LoVo (cell line): ENCODE measurements at places on chromosomes 12 and 14.

DNA sequence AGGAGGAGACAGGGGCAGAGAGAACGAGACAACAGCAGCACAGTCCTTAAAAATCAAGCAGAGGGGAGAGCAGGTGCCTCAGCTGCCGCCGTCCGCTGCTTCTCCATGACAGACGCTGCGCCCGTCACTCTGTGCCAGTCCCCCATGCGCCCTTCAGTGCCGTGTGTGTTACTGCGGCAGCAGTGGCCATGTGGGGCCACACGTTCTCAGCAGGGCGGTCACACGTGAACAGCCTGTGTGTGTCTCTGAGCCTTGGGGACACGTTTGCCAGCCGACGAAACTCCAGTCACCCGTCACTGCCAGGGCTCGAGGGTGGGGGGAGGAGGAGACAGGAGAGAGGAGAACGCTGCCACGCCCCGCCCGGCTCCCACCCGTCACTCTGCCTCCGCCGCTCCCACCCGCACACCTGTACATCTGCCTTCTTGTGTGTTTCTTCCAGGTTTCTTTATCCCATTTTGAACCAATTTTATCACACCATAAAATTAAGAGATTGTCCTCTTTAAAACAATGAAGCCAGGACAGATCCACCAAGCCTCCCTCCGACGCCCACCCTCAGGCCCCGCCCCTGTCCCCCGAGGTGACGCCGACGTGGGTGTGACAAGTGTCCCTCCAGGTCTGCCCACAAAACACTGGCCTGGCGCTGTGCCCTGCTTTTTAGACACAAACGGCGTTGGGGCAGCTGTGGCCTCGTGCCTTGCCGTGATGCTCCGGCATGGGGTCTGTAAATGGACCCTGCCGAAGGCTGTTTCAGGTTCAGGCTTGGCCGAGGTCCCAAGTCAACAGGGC is 58.2 kb downstream of the GALNT9 start:
- no peak for DNase-seq

DNA sequence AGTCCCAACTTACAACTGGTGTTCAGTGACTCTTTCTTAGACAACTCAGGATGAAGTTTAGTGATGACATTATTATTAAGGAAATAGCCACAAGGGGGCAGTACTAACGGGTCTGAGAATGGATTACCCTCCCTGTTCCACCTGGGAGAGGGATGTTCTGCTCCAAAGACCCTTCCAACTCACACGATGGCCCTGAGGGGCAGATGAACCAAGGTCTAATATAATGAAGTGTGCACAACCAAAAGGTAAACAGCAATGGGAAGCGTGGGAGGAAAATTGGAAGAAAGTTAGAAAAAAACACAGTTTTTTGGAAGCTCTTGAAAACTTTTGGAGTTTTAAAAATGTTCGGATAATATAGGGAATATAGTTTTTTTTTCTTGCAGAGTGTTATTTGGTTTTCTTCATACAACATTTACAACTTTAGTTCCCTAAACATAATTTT is 24.0 kb downstream of the FGF6 start:
- DNase-seq: peak; percentile 61

DNA sequence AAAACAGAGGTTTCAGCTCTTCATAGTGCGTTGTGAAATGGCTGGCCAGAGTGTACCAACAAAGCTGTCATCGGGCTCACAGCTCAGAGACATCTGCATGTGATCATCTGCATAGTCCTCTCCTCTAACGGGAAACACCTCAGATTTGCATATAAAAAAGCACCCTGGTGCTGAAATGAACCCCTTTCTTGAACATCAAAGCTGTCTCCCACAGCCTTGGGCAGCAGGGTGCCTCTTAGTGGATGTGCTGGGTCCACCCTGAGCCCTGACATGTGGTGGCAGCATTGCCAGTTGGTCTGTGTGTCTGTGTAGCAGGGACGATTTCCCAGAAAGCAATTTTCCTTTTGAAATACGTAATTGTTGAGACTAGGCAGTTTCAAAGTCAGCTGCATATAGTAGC is 14.3 kb upstream of the PAPLN start:
- no peak for DNase-seq

GRCh38 chr14:23577710-23578392 is 739 bp downstream of the JPH4 start:
- no peak for DNase-seq

DNA sequence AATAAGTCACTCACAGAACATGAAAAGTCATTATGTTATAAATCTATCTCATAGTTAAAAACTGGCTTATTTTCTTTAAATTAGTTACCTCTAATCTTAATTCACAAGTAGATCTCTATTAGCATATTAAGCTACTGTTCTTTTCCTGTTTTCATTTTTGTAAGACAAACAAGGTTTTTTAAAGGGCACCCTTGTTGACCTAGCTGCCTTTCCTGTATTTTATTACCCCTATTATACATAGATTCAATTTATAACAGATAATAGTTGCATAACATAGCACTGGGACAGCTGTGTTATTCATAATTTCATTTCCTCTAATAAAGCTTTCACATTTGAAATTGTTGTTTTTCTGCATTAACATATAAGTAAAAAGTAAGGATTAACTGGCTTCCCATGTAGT is 1500.7 kb upstream of the FLRT2 start:
- no peak for DNase-seq

GRCh38 chr12:122094735-122095631 is 16.4 kb downstream of the MLXIP start:
- no peak for DNase-seq
